ENCODE measurements at places on chromosomes 7 and 10. TPM values are rescaled to one million over a fixed set of nuclear protein-coding genes. Genes with fewer than 3 reads are reported as not detected.

The C10orf62 gene
- not detected for total RNA-seq

The NUTM2E gene
- 0.53 TPM for total RNA-seq

The CPA4 gene
- total RNA-seq: 5.2 TPM

The MTG1 gene
- 54.2 TPM for total RNA-seq

The PLXNA4 gene
- 1.9 TPM for total RNA-seq

The OPN4 gene
- not detected for total RNA-seq

The TNRC18 gene
- total RNA-seq: 39.8 TPM

The SCIN gene
- total RNA-seq: 0.49 TPM

The AASS gene
- total RNA-seq: 0.08 TPM

Data from A549 treated with CORT108297 at 1 μM for 4 hours (cell line).